ENCODE measurements at places on chromosomes 5 and 9. TPM values are rescaled to one million over a fixed set of nuclear protein-coding genes. Genes with fewer than 3 reads are reported as not detected.

GRCh38 chr5:78899922-78900362 is 85.2 kb downstream of the ARSB start:
- peak; percentile 51 for DNase-seq
- no peaks in the 10 kb centered on the region for H3K4me1 ChIP-seq
- H3K27me3 ChIP-seq: no peaks in the 10 kb centered on the region
- peaks cover 7% of the 10 kb centered on the region for H3K36me3 ChIP-seq
- H3K27ac ChIP-seq: no peak overlapping the region

DNA sequence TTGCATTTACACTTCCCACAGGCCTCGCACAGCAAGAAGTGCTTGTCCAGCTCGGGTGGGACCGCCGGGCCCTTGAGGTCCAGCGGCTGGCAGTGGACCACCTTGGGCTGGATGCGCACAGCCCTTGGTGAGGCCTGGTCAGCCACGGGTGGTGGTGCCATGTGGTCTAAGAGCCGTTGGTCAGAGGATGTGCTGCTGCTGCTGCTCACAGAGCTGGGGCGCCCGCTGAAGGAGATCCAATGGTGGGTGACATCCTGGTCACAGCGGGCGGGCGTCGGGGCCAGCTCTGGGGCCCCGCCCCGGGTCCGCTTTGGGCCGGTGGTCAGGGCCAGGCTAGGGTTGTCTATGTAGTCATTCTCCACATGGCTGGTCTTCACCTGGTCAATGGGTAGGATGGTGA is 10.2 kb downstream of the SPRY4 start:
- peaks cover 15% of the 10 kb centered on the region for H3K4me1 ChIP-seq
- no peaks in the 10 kb centered on the region for H3K36me3 ChIP-seq
- H3K27me3 ChIP-seq: no peaks in the 10 kb centered on the region
- no peak for DNase-seq

DNA sequence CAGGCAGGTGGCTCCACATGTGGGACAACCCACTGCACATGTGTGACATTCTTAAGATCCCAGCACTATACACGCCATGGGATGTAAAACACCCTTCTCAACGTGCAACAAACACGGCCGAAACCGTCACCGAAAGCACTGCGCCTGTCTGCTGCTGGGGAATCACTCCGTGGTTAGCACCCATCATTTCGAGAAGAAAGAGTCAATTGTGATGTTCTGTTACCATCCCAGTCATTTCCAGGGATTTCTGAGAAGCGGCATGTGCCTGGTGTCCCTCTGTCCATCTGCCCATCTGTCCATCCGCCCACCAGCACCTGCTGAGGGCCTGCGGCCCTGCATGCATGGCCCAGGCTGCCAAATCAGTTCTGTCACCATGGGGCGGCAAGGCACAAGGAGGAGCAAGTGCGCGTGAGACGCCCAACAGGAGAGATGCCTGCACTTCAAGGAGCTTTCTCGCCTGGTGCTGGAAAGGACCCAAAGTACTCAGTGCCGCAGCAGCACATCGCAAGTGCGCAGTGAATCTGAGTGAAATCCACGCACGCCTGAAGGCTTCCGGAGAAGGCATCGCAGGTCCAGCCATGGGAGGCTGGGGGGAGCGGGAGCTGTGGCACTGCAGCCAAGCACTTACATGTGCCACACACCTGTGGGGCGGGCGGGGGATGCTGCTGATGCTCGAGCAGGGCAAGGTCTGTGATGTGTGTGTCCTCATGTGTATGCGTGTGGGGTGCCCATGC is 38.0 kb downstream of the VAV2 start:
- no peaks in the 10 kb centered on the region for H3K27me3 ChIP-seq
- no peak overlapping the region for H3K4me3 ChIP-seq
- no peak for DNase-seq
- H3K36me3 ChIP-seq: no peaks in the 10 kb centered on the region
- no peak overlapping the region for H3K27ac ChIP-seq

DNA sequence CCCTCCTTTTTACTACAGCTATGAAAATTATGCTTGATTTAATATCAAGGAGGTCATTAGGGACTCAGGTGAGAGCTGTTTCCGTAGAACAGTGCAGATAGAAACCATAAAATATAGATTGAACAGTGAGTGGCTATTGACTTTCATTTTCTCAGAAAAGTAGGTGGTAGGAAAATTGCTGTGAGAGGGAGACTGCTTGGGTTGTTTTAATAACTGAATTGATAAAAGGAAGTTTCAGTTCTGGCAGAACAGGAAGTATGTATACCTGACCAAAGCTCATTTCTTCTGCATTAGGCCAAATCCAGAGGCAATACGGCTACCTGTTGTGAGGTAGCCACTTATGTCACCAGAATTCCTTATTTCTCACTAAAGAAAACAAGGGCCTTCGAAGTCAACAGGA is 761.7 kb upstream of the ARRDC3 start:
- H3K27me3 ChIP-seq: no peaks in the 10 kb centered on the region
- H3K4me3 ChIP-seq: no peak overlapping the region
- H3K27ac ChIP-seq: no peak overlapping the region
- H3K4me1 ChIP-seq: no peaks in the 10 kb centered on the region
- H3K36me3 ChIP-seq: no peaks in the 10 kb centered on the region

DNA sequence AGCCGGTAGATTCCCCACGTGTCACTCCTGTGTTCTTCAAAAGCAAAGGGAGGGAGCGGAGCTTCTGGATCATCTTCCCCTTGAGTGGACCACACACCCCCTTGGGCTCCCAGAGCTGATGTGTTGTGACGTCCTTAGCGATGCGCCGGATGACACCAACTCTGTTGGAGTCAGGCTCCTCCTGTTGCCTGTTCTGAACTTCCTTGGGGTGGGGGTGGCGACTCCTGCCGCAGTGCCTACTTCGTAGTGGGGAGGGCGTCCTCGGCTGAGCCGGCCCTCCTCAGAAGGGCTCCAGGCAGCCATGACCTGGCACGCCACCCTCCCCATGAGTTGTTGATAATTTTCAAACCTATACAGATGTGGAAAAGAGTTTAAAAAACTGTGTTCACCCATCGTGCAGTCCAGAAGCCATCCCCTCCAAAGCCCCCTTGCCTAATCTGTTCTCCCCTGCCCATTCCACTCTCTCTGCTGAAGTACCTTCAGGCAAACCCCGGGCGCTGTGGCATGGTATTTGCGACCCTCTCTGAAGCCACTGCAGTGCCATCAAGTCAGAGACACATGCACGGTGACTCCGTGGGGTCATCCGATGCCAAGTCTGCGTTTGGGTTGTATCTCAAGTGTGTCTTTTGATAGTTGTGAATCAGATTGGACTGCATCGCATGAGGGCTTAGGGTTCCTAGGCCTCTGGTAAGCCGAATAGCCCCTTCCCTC is 16.7 kb downstream of the EXOC3 start:
- no peak overlapping the region for H3K4me3 ChIP-seq
- no peaks in the 10 kb centered on the region for H3K27me3 ChIP-seq
- DNase-seq: no peak
- H3K4me1 ChIP-seq: peaks cover 56% of the 10 kb centered on the region

GRCh38 chr5:36944607-36945225 is 68.1 kb downstream of the NIPBL start:
- no peak overlapping the region for H3K27ac ChIP-seq
- H3K4me3 ChIP-seq: no peak overlapping the region
- no peak for DNase-seq
- peaks cover 2% of the 10 kb centered on the region for H3K4me1 ChIP-seq
- no peaks in the 10 kb centered on the region for H3K27me3 ChIP-seq

DNA sequence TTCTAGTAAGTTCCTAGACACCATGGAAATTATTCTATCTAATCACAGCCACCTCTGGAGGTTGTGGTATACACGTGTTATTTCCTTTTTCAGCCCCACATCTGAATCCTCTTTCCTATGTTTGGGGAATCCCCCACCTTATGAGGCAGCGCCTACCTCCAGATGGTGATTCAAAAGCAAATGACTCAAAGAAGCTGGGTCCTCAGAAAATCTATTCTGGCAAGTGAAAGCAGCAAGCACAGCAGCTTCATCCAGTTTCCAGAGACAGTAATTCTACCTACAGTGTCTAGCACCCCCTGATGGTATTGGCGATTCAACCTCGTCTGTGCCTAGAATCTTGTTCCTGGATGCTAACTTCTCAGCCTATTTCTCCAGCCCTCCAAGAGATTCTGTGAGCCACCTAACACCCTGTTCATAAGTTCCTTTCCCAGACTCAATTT is 43.0 kb downstream of the STRBP start:
- H3K36me3 ChIP-seq: no peaks in the 10 kb centered on the region
- no peak overlapping the region for H3K4me3 ChIP-seq
- H3K4me1 ChIP-seq: peaks cover 22% of the 10 kb centered on the region

GRCh38 chr9:73853549-73853948 is 643.6 kb upstream of the RORB start:
- H3K27ac ChIP-seq: no peak overlapping the region
- H3K36me3 ChIP-seq: no peaks in the 10 kb centered on the region
- no peaks in the 10 kb centered on the region for H3K4me1 ChIP-seq
- no peak for DNase-seq
- H3K27me3 ChIP-seq: no peaks in the 10 kb centered on the region

- no peak overlapping the region for H3K4me3 ChIP-seq
- no peak overlapping the region for H3K27ac ChIP-seq
- no peaks in the 10 kb centered on the region for H3K27me3 ChIP-seq
- no peaks in the 10 kb centered on the region for H3K36me3 ChIP-seq
- H3K4me1 ChIP-seq: no peaks in the 10 kb centered on the region
These were observed 391.5 kb downstream of the HTR1A start for GRCh38 chr5:63570752-63571151.

DNA sequence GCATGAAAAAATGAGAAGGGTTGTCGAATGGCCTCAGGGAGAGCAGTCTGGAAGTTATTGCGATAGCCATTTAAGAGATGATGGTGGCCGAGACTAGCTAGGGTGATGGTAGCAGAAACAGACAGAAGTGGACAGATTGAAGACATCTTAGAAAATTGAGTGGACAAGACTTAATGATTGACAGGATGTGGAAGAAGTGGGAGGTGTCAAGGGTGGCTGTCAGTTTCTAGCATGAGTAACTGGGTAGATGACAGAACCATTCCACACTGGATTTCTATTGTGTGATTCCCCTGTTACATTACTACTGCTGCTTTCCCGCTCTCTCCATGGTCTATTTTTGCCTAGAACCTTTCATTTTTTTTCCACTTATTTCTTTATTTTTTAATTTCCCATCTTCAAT is 12.6 kb downstream of the CHMP5 start:
- DNase-seq: no peak
- H3K36me3 ChIP-seq: peaks cover 71% of the 10 kb centered on the region
- peaks cover 23% of the 10 kb centered on the region for H3K4me1 ChIP-seq
- no peak overlapping the region for H3K27ac ChIP-seq

- no peak for DNase-seq
- no peak overlapping the region for H3K4me3 ChIP-seq
These were observed 32.1 kb downstream of the PIK3R1 start for GRCh38 chr5:68247627-68248026.

GRCh38 chr9:88256216-88256615 is 117.9 kb upstream of the SPATA31C2 start:
- H3K36me3 ChIP-seq: peaks cover 6% of the 10 kb centered on the region
- H3K27me3 ChIP-seq: peaks cover 7% of the 10 kb centered on the region
- H3K27ac ChIP-seq: no peak overlapping the region
- H3K4me1 ChIP-seq: no peaks in the 10 kb centered on the region
- no peak for DNase-seq

GRCh38 chr5:112995764-112996618 is 19.4 kb downstream of the DCP2 start:
- no peak overlapping the region for H3K4me3 ChIP-seq
- H3K27ac ChIP-seq: peak overlapping the region; percentile 12
- H3K27me3 ChIP-seq: no peaks in the 10 kb centered on the region
- peaks cover 14% of the 10 kb centered on the region for H3K4me1 ChIP-seq
- H3K36me3 ChIP-seq: peaks cover 56% of the 10 kb centered on the region

- no peaks in the 10 kb centered on the region for H3K36me3 ChIP-seq
- H3K27me3 ChIP-seq: no peaks in the 10 kb centered on the region
- no peaks in the 10 kb centered on the region for H3K4me1 ChIP-seq
- no peak overlapping the region for H3K4me3 ChIP-seq
These were observed 29.8 kb downstream of the NCS1 start for GRCh38 chr9:130201974-130202373.

DNA sequence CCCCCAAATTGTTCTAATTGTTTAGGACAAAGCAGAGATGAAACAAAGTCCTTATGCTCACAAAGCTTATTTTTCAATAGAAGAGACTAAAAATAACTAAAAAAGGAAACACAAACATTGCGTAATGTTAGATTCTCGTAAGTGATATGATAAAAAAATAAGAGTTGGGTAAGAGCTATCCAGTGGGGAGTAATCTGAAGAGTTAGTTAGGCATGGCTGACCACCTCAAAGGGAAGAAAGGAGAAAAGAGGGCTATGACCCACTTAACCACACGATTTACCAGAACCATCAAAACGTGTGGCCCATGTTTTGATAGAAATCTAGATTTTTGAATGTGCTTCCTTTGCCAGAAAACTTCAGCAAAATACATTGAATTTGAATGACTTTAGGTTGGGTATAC is 1296.8 kb upstream of the NUDT12 start:
- no peak for DNase-seq
- H3K4me1 ChIP-seq: no peaks in the 10 kb centered on the region
- no peaks in the 10 kb centered on the region for H3K36me3 ChIP-seq
- H3K4me3 ChIP-seq: no peak overlapping the region

The ERAP2 gene
- 93.9 TPM for total RNA-seq

The SCGB3A1 gene
- total RNA-seq: not detected

The SLC34A3 gene
- total RNA-seq: not detected
